Transverse colon (tissue), 4 donors: ENCODE measurements at places on chromosomes 5 and 9. TPM values are rescaled to one million over a fixed set of nuclear protein-coding genes. Genes with fewer than 3 reads are reported as not detected.
A peak's percentile ranks its signal among the peaks of the same experiment; 100 is the strongest.

The SCGB3A1 gene
- total RNA-seq, result not detected

GRCh38 chr5:19018822-19019221 is 969.2 kb downstream of the CDH18 start:
- no peak for DNase-seq

DNA sequence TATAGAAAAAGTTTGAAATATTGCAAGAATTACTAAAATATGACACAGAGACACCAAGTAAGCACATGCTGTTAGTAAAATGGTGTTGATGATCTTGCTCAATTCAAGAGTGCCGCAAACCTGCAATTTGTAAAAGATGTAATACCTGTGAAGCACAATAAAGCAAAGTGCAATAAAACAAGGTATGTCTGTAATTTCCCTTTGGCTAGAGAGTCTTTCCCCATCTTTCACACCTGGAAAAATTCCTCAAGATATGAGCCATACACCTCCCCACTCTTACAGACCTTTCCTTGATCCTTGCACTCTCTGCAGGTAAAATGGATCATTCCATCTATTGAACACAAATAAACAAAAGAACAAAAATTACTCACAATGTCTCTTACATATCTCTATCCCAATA is 597.8 kb downstream of the EFNA5 start:
- DNase-seq, result no peak

The ELAVL2 gene
- not detected for total RNA-seq

DNA sequence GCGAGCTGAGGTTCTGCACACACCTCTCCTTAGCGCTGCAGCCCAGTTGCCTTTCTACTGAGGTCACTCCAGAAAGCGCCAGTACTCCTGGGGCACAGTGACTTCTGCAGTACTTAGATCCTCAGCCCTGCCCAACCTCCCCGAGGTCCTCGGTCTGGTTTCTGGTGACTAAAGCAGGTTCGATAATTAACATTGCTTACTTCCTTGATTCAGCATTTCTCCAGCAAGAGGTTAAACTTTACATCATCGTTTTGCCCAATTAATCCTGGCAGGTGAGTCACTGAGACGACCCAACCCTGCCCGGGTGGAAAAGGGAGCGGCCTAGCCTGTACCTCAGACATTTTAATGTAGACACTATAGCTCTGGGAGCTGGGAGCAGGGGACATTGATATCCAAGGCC is 77.6 kb downstream of the PLAC8L1 start:
- peak; percentile 84 for DNase-seq

The COL15A1 gene
- total RNA-seq, result 6.0 TPM

The ACOT12 gene
- total RNA-seq, result not detected

GRCh38 chr9:5632540-5632939 is 3.6 kb downstream of the RIC1 start:
- no peak for DNase-seq

- DNase-seq, result no peak
Observed at GRCh38 chr5:59037941-59038797, 455.3 kb downstream of the RAB3C start.

DNA sequence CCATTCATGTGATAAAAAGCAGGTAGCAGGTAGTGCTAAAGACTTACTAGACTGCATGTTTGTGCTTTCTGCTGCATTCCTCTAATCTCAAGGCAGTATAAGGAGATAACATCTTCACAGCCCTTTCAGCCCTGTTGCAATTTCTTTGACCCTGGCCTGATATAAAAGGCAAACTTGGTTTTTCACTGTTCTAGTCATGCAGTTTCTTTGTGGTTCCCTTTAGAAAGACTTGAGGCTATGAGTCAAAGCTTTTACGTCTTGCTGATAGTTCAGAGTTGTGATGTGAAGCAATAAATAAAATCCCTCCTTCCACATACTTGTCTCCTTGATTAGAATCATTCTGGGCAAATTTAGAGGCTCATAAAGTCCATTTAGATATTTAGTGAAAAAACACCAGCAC is 88.6 kb upstream of the CDKN2B start:
- no peak for DNase-seq

- DNase-seq, result peak; percentile 93
Observed at GRCh38 chr5:74640954-74641734, 616 bp upstream of the ENC1 start.

The TAF11L5 gene
- not detected for total RNA-seq

DNA sequence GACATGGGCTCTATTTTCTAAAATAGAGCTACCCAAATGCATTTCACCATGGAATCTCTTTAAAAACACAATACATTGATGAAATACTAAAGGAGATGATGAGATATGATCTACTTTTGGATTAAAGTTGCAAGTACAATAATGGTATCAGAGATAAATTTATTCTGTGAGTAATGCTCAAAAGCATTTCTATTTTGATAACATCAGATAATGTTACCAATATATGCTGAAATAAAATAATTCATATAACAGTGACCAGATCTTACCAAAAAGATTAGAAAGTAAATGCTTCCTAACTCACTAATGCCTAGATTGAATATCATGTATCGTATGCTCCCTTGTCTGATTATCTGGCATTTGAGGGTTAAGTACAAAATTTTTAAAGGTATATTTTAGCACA is 761.8 kb upstream of the ZNF608 start:
- DNase-seq, result no peak

The ADAMTS12 gene
- total RNA-seq, result 1.3 TPM

DNA sequence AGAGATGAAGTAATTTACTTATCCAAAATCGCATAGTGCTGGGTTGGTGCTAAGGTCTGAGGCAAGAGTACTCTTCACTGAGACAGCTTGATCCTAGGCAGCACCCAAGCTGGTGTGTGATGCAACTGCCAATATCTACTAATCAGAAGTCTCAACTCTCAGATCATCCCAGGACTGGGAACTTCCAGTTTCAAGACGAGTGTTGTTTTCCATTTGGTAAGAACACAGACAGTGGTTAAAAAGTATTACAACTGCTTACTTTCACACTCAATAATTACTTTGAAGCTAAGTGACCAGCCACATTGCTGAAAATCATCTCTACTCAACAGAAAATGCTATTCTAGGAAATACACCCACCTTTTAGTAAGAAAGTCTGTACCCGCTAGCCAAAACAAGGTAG is 45.3 kb downstream of the FBXW11 start:
- no peak for DNase-seq

The STC2 gene
- total RNA-seq, result 8.1 TPM

GRCh38 chr9:110146373-110146772 is 61.6 kb downstream of the C9orf152 start:
- no peak for DNase-seq

DNA sequence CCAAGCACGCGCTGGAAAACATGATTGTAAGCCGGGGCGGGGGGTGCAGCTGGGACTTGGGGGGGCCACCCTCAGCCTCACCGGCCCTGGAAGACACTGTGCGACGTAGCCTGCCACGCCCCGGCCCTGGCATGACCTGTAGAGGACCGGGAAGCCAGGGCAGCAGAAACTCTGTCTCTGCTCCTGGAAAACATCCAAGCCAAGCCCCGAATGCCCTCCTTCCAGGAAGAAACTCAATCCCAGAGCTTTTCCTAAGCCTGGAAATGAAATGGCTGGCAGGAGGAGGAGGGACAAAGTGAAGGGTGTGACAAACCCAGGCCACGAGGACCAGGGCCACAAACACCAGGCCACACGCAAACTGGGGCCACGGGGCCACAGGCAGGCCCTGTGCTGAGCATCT is 55.4 kb downstream of the KCNT1 start:
- no peak for DNase-seq

DNA sequence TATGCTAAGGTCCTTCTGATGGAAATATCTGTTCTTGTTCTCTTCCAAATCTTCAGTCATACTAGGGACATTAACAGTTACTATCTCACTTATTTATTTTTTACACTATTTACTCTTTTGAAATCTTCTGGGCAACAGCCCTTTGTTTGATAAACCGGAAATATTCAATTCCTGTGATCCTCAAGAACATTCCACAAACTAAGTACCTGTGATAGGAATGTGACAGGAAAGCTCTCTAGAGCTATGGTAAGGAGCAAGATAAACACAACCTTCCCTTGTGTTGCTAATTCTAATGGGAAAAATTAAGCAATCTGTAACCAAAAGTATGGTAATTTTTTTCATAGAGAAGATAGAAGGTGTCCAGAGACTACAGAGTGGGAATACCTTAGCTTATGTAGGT is 22.0 kb upstream of the ANKRD34B start:
- DNase-seq, result no peak

DNA sequence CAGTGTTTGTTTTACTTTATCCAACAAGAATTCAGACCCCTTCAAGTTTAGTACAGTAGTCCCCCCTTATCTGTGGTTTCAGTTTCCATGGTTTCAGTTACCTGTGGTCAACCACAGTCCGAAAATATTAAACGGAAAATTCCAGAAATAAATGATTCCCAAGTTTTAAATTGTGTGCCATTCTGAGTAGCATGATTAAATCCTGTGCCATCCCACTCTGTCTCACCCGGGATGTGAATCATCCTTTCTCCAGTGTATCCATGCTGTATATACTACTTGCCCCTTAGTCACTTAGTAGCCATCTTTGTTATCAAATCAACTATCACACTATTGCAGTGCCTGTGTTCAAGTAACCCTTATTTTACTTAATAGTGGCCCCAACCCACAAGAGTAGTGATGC is 153.8 kb upstream of the RASA1 start:
- no peak for DNase-seq

- DNase-seq, result no peak
Observed at GRCh38 chr9:131252120-131252519, 24.2 kb downstream of the FAM78A start.

The LHX6 gene
- total RNA-seq, result not detected

The IFNA13 gene
- total RNA-seq, result not detected

The PRXL2C gene
- total RNA-seq, result 4.4 TPM

GRCh38 chr5:139401546-139401945 is 2.3 kb downstream of the SPATA24 start:
- DNase-seq, result no peak

- no peak for DNase-seq
Observed at GRCh38 chr9:5529683-5530221, 19.4 kb downstream of the PDCD1LG2 start.
